ENCODE measurements at places on chromosomes 5 and 9. TPM values are rescaled to one million over a fixed set of nuclear protein-coding genes. Genes with fewer than 3 reads are reported as not detected.

The DOCK2 gene
- total RNA-seq: 4.5 TPM

The SOX30 gene
- 0.09 TPM for total RNA-seq

The CNTNAP3 gene
- total RNA-seq: 2.9 TPM

The ZNF883 gene
- total RNA-seq: 4.6 TPM

- H3K36me3 ChIP-seq: no peaks in the 10 kb centered on the region
- H3K4me3 ChIP-seq: no peak overlapping the region
- peaks cover 12% of the 10 kb centered on the region for H3K4me1 ChIP-seq
- H3K27me3 ChIP-seq: no peaks in the 10 kb centered on the region
Measured at GRCh38 chr9:111068771-111069170, 30.5 kb upstream of the LPAR1 start.

DNA sequence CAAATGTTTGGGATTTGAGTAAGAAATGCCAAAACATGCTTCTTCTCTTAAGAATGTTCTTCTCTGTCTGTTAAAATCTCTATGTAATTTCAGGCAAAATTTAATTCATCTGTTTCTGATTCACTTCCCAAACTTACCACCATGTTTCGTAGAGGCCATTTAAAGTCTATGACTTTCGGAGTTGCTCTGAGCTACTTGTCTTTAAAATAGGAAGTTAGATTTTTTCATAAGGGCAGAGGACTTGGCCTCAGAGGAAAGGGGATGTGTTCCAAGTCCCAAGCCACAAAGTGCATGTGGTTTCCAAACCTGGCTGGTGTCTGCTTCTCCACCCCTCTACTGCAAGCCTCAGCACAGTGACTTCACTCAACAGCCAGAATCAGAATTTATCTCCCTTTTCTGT lies 111.3 kb upstream of the ADRA1B start:
- H3K36me3 ChIP-seq: no peaks in the 10 kb centered on the region
- DNase-seq: peak; percentile 80
- no peak overlapping the region for H3K4me3 ChIP-seq
- H3K4me1 ChIP-seq: no peaks in the 10 kb centered on the region

DNA sequence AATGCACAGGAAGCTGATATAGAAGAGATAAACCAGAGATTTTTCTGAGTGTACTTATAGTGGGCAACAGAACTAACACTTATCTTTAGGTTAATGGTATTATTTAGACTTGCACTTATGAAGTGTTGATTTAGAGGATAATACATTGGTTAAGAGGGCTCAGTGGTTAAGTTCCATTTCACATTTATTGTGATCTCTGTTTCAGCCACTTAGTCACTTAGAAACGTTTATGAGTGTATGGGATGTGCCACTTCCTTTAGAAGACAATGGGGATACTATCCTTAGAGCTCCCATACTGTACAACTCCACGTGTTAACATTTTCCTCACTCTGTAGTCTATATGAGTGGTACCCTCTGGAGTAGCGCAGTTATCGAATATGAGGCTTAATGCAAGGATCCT lies 57.5 kb downstream of the PIP5K1B start:
- no peaks in the 10 kb centered on the region for H3K36me3 ChIP-seq
- no peaks in the 10 kb centered on the region for H3K27me3 ChIP-seq
- no peaks in the 10 kb centered on the region for H3K4me1 ChIP-seq
- DNase-seq: no peak

DNA sequence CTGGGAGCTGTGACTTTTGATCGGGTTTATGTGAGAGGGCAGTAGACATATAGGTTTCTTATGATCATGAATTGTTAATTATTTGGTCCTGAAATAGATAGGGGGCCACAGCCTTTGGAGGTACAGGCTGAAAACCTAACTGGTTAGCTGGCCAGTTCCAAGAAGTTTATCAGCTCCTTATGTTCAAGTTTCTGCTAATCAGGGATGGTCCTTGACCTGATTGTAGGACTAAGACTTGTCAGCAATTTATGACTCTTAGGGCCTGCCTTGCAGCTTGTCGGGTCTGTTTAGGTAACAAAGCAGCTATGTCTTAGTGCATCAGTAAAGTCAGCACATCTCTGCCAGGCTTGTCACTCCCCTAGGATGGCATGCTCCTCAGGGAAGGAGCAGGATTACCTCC lies 151.8 kb upstream of the RUSC2 start:
- H3K27ac ChIP-seq: no peak overlapping the region
- no peaks in the 10 kb centered on the region for H3K27me3 ChIP-seq

GRCh38 chr5:74042959-74043358 lies 417.0 kb downstream of the ARHGEF28 start:
- no peaks in the 10 kb centered on the region for H3K36me3 ChIP-seq
- H3K4me1 ChIP-seq: peaks cover 23% of the 10 kb centered on the region
- no peak for DNase-seq

GRCh38 chr5:134738963-134739661 lies 764 bp downstream of the CAMLG start:
- peak overlapping the region; percentile 89 for H3K4me3 ChIP-seq
- peaks cover 9% of the 10 kb centered on the region for H3K4me1 ChIP-seq
- peak overlapping the region; percentile 96 for H3K27ac ChIP-seq
- no peaks in the 10 kb centered on the region for H3K27me3 ChIP-seq
- DNase-seq: peak; percentile 62

GRCh38 chr5:8094304-8094703 lies 225.4 kb downstream of the MTRR start:
- no peak overlapping the region for H3K4me3 ChIP-seq
- H3K27ac ChIP-seq: no peak overlapping the region
- H3K4me1 ChIP-seq: no peaks in the 10 kb centered on the region
- DNase-seq: no peak
- no peaks in the 10 kb centered on the region for H3K36me3 ChIP-seq

- no peaks in the 10 kb centered on the region for H3K36me3 ChIP-seq
- H3K4me3 ChIP-seq: no peak overlapping the region
- H3K27ac ChIP-seq: no peak overlapping the region
- H3K4me1 ChIP-seq: peaks cover 3% of the 10 kb centered on the region
Measured at GRCh38 chr5:173010547-173011464, 27.2 kb downstream of the ATP6V0E1 start.

- no peaks in the 10 kb centered on the region for H3K27me3 ChIP-seq
- no peak overlapping the region for H3K27ac ChIP-seq
- H3K36me3 ChIP-seq: no peaks in the 10 kb centered on the region
- no peak overlapping the region for H3K4me3 ChIP-seq
Measured at GRCh38 chr9:109574061-109574882, 76.2 kb upstream of the PTPN3 start.
